ENCODE measurements at places on chromosomes 4 and X. TPM values are rescaled to one million over a fixed set of nuclear protein-coding genes. Genes with fewer than 3 reads are reported as not detected.

DNA sequence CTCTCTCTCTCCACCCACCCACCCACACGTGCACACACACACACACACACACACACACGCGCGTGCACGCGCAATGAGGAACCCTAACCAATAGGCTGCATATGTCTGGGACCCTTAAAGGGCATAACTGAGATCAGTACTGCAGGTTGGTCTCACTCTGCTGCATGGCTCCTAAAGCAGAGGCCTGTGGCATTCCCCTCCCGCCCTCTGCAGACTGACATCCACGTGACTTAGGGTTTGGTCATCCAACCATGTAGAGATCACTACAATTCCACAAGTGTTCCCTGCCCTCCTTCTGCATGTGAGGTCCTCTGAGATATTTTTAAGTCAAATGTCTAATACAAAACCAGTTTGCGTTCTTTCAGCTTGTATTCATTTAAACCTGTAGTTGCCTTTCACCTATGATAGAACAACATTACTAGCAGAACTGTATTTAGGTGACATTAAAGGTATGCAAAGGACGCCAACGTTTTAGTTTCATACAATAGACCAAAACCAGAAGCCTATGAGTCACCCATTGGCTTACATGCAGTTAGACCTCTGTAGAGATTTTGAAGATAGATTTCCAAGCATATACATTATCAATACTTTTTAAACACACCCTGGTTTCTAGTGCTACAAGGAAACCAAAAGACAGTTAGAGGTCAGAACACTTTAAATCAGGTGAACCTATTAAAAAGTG, 10.1 kb downstream of the XAGE5 start:
- H3K4me3 ChIP-seq: no peak overlapping the region
- H3K4me1 ChIP-seq: no peaks in the 10 kb centered on the region
- H3K27me3 ChIP-seq: no peaks in the 10 kb centered on the region
- no peak overlapping the region for H3K27ac ChIP-seq
- no peaks in the 10 kb centered on the region for H3K36me3 ChIP-seq

DNA sequence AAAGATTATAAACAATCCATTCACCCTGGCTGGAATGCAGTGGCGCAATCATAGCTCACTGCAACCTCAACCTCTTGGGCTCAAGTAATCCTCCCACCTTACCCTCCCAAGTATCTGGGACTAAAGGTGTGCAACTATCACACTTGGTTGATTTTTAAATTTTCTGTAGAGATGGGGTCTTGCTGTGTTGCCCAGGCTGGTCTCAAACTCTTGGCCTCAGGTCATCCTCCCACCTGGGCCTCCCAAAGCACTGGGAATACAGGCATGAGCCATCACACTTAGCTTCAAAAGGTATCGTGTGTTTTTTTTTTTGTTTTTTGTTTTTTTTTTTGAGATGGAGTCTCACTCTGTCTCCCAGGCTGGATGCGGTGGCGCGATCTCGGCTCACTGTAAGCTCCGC, 71.5 kb downstream of the FRYL start:
- no peak overlapping the region for H3K4me3 ChIP-seq
- H3K27me3 ChIP-seq: no peaks in the 10 kb centered on the region
- peaks cover 12% of the 10 kb centered on the region for H3K36me3 ChIP-seq
- H3K4me1 ChIP-seq: no peaks in the 10 kb centered on the region
- DNase-seq: no peak
- no peak overlapping the region for H3K27ac ChIP-seq

- no peak for DNase-seq
- no peak overlapping the region for H3K4me3 ChIP-seq
- H3K4me1 ChIP-seq: peaks cover 18% of the 10 kb centered on the region
- no peak overlapping the region for H3K27ac ChIP-seq
- no peaks in the 10 kb centered on the region for H3K36me3 ChIP-seq
- no peaks in the 10 kb centered on the region for H3K27me3 ChIP-seq
Measured at GRCh38 chrX:78659955-78660354, 827 bp upstream of the RTL3 start.

GRCh38 chr4:14400307-14400706, 602.0 kb upstream of the CPEB2 start:
- DNase-seq: no peak
- H3K4me1 ChIP-seq: no peaks in the 10 kb centered on the region
- H3K27me3 ChIP-seq: no peaks in the 10 kb centered on the region
- H3K4me3 ChIP-seq: no peak overlapping the region
- H3K36me3 ChIP-seq: no peaks in the 10 kb centered on the region
- no peak overlapping the region for H3K27ac ChIP-seq

GRCh38 chrX:7711167-7711566, 131.8 kb upstream of the VCX start:
- H3K4me3 ChIP-seq: no peak overlapping the region
- H3K36me3 ChIP-seq: no peaks in the 10 kb centered on the region
- DNase-seq: no peak
- H3K4me1 ChIP-seq: no peaks in the 10 kb centered on the region
- no peak overlapping the region for H3K27ac ChIP-seq

DNA sequence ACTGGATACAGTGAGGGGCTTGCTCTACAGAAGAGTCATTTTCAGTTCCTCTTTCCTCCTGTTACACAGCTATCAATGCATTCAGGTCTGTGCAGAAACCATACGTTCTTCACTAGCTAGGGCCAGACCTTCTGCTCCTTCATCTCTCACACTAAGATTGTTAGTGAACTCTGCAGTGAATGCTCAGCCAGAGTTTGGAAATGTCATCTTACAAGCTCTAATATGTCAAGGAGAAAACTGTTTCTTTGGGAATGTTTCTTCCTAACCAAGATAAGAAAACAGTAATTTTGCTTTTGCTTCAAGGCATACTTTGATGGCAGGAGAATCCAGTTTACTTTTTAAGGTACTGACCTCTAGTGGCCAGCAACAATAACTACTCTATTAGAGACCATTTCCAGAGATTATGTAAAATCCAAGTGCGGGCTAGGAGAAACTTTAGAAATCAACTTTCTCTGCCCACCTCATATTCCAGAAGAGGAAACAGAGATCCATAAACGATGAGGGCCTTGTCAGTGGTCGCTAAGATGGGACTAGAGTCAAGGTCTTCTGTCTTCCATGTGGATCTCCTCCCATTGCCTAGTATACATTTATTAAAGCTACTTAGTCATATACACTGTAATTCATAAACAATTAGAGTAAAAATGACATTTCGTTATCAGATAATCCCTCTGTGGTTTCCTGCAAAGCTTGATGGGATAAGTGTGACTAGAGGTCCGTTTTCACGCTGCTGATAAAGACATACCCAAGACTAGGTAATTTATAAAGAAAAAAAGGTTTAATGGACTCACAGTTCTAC, 12.1 kb upstream of the CC2D2A start:
- H3K4me3 ChIP-seq: no peak overlapping the region
- no peak for DNase-seq
- H3K36me3 ChIP-seq: no peaks in the 10 kb centered on the region

GRCh38 chr4:1237981-1238675, 10.8 kb downstream of the CTBP1 start:
- no peak overlapping the region for H3K27ac ChIP-seq
- DNase-seq: no peak
- peaks cover 57% of the 10 kb centered on the region for H3K36me3 ChIP-seq
- H3K4me3 ChIP-seq: no peak overlapping the region

DNA sequence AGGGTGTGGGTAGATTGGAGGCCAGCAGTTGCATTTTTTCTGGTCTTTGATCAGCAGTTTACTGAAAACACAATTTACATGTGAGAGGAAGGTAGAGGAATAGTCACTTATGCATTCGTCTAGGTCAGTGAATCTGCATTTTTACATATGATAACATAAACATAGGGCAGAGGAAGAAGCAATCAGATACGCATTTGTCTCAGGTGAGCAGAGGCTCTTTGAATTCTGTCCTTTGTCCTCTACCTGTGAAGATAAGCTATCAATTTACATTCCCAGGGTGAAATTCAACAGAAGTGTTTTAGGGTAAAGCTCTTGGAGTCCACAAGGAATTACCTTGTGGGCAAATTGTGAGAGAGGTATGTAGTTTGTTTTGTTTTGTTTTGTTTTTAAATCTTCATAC, 306.5 kb downstream of the MAGEB5 start:
- H3K4me3 ChIP-seq: no peak overlapping the region
- no peak for DNase-seq
- H3K27me3 ChIP-seq: no peaks in the 10 kb centered on the region
- H3K4me1 ChIP-seq: no peaks in the 10 kb centered on the region
- H3K36me3 ChIP-seq: no peaks in the 10 kb centered on the region
- no peak overlapping the region for H3K27ac ChIP-seq

DNA sequence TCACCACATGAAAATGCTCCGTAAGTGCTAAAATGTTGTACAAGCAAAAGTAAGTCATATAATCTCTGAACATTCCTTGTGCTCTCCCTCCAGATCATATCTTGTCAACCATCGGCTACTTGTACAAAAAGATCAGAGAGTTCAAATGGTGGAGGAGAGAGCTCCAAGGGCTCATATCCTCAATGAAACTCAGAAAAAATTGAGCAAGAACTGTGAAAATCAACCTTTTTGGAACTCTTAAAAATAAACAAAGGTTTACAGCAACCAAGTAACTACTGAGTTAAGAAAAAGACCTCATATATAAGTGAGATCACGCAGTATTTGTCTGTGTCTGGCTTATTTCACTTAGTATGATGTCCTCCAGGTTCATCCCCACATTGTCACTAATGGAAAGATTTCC, 63.2 kb downstream of the TEX13C start:
- no peaks in the 10 kb centered on the region for H3K4me1 ChIP-seq
- no peak overlapping the region for H3K27ac ChIP-seq
- DNase-seq: no peak
- no peaks in the 10 kb centered on the region for H3K36me3 ChIP-seq
- H3K4me3 ChIP-seq: no peak overlapping the region

DNA sequence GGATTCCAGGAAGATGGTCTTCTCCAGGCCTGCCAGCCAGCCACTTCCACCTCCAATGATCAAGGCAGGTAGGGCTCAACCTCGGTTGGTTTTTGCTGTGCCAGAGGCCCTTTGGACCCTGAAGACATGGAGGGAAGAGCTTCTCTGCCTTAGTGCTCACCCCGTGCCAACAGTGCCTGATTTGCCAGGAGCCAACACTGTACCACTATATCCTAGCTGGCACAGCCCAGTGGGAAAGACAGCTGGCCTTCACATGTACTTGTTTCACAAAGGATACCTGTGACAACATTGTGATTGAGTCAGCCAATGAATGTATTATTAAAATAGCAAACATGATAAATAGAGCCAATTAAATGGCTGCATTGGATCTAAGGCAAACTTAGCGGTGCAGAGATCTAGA, 51.9 kb upstream of the PRPS1 start:
- no peaks in the 10 kb centered on the region for H3K27me3 ChIP-seq
- H3K27ac ChIP-seq: no peak overlapping the region
- H3K36me3 ChIP-seq: no peaks in the 10 kb centered on the region
- H3K4me3 ChIP-seq: no peak overlapping the region

DNA sequence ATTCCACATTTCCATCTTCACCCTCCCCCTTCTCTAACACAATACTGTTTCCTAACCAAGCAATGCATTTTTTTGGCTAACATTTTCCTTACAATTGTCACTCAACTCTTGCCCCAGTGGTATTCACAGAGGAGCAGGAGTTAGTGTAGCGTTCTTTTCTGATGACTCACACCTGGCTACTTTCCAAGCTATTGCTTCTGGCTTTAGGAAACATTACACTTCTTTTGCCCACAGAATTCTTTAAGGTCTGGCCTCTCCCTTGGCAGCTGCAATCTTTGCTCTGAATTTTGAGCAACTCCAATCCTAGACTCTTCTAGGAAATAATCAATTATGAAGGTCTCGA, 27.5 kb upstream of the PDGFC start:
- H3K36me3 ChIP-seq: no peaks in the 10 kb centered on the region
- H3K27ac ChIP-seq: no peak overlapping the region
- H3K27me3 ChIP-seq: no peaks in the 10 kb centered on the region
- no peaks in the 10 kb centered on the region for H3K4me1 ChIP-seq
- no peak for DNase-seq
- H3K4me3 ChIP-seq: no peak overlapping the region

DNA sequence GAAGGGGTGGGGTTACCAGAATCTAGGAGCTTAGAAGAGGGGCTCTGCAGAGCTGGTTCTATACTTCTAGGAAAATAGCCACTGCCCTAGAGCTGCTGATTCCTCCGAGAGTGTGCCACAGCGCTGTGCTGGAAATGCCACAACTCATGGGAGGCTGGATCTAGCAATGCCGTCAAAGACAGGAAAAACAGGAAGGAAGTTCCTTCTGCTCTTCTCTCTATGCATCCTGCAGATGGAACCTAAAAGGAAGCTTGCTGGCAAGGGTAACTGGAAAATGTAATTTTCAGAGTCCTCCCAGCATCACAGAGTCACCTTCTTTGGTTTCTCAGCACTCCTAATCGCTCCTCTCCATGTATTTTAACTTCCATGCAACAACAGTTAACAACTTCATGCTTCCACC, 121.2 kb upstream of the TLL1 start:
- no peaks in the 10 kb centered on the region for H3K27me3 ChIP-seq
- DNase-seq: no peak
- H3K27ac ChIP-seq: no peak overlapping the region
- H3K36me3 ChIP-seq: no peaks in the 10 kb centered on the region
- no peak overlapping the region for H3K4me3 ChIP-seq
- no peaks in the 10 kb centered on the region for H3K4me1 ChIP-seq

GRCh38 chrX:124280294-124280902, 52.1 kb upstream of the TEX13D start:
- no peak for DNase-seq
- H3K4me3 ChIP-seq: no peak overlapping the region
- no peak overlapping the region for H3K27ac ChIP-seq
- H3K27me3 ChIP-seq: no peaks in the 10 kb centered on the region
- H3K36me3 ChIP-seq: no peaks in the 10 kb centered on the region

GRCh38 chr4:86921608-86922252, 13.1 kb upstream of the AFF1 start:
- no peak for DNase-seq
- no peak overlapping the region for H3K4me3 ChIP-seq
- no peaks in the 10 kb centered on the region for H3K27me3 ChIP-seq
- no peaks in the 10 kb centered on the region for H3K4me1 ChIP-seq

DNA sequence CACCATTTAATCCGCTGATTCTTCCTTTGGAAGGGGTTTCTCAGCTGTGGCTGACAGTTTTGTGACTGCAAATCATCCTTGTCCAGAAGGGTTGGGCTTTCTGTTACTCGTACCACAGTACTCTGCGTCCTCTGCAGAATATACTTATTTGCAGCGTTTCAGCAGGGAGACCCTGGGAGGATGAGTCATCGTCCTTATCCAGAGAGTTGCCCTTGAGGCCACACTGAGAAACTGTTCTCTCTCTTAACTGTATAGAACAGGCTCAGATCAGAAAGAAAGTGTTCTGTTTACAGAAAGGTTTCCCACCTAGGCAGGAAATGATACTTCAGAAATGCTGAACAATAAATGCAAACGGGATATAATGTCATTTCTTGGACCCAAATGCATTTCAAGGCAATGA, 47.8 kb upstream of the DDX53 start:
- no peaks in the 10 kb centered on the region for H3K27me3 ChIP-seq
- H3K27ac ChIP-seq: no peak overlapping the region
- no peak for DNase-seq
- H3K4me3 ChIP-seq: no peak overlapping the region
- no peaks in the 10 kb centered on the region for H3K36me3 ChIP-seq

- no peaks in the 10 kb centered on the region for H3K4me1 ChIP-seq
- H3K36me3 ChIP-seq: no peaks in the 10 kb centered on the region
- DNase-seq: no peak
- H3K27ac ChIP-seq: no peak overlapping the region
- H3K27me3 ChIP-seq: no peaks in the 10 kb centered on the region
Measured at GRCh38 chr4:3418029-3418762, 23.6 kb upstream of the HGFAC start.

Gene CT45A3
- total RNA-seq: not detected

Gene HDAC6
- 101 TPM for total RNA-seq

Gene RAB9B
- total RNA-seq: 0.50 TPM

Gene MMAA
- 9.7 TPM for total RNA-seq

Gene PPP3CA
- 53.1 TPM for total RNA-seq

Gene SHROOM4
- total RNA-seq: not detected

Data from natural killer cell (primary cell).